CD4-positive, alpha-beta T cell treated with Interleukin-17A for 4 hours (primary cell): ENCODE measurements at places on chromosomes 5 and 9.

DNA sequence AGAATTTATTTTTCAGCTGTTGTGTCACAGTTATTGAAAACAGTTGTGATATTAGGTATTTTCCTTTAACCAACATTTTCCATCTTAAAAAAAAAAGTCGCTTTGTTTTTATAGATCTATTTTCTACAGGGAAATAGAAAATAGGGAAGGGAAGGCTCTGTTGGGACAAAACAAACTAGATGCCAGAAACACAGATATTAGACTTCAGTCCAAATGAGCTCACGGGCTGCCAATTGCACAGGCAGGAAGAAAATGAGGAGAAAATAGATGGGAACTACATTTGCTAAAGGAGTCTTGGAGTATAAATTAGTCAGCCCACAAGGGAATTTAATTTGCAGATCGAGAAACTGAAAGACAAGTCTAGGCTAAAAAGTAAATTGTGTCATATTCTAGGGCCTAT lies 21.4 kb upstream of the ISOC1 start:
- no peak for DNase-seq

DNA sequence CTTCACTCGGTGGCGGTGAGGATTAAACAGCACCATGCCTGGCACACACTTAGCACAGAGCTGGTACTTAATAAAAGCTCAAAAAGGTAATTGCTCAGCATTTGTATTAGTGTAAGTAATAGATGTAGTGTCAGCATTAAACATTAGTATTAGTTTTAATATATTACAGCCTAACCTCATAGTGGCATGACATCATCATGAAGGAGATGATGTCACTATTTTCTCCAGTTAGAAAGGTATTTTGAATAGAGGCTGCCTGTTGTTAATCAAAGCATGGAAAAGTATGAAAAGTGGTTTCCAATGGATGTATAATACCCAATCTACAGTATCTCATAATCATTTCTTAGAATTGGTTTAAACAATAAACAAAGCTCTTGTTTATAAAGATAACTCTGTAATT lies 49.0 kb upstream of the FSTL4 start:
- no peak for DNase-seq

DNA sequence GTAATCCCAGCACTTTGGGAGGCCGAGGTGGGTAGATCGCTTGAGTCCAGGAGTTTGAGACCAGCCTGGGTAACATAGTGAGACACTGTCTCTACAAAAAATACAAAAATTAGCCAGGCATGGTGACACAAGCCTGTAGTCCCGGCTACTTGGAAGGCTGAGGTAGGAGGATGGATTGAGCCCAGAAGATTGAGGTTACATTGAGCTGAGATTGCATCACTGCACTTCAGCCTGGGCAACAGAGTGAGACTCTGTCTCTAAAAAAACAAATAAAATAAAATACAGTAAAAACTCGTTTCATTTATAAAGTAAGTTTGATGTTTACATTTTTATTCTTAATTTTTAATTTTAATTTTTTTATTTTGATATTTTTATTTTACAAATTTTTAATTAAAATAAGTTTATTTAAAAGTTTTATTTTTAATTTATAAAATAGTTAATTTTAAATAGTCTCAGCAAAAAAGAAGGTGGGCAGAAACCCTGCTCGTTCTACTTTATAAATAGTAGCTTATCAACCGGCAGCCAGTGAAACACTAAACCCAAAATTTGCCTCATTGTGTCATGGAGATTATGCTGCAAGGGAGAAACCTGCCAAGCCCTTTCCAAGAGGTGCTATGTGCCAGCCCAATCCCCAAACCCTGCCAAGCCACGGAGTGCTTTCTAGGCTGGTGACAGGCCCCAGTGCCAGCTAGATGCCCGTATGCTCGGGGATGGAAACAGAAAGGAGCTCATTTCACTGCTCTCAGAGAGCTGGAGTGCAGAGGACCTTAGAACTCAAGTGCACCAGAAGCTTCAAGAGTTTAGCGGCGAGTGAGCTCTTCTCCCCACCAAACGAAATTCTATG lies 38.9 kb downstream of the SERINC5 start:
- DNase-seq: no peak

- no peak for DNase-seq
These were observed 407.4 kb downstream of the HCN1 start for GRCh38 chr5:45288746-45289145.

DNA sequence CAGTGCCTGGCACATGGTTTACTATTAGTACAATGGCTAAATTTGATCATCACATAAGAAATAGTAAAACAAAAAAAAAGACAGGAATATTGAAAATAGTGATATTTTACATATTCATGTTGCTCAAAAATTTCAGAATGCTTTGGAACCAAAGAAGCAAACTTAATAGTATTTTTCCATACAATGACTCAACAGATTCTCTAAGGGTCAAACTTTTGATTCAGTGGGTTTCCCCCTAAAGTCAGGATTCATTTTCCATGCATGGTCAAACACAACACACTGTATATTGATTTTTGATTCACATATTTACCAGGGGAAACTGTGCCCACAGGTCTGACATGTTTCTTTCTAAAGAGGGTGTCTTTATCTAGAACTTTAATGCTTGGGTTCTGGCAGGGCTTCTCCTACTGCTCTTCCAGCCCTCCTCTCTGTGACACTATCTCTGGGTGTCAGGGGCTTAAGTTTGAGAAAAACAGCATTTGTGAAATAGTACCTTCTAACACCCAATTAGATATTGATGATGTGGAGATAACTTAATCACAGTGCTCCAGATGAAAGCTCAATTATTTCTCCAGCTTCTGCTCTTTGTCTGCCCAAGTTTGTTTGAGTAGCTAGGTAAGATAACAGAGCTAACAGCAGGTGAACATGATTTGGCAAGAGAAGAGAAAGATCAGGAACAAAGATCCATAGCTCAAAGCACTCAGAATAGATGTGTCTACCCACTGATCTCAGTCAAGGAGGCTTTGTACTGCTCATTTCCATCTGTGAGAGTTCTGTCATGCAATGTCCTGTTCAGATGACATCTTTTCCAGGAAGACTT lies 35.5 kb upstream of the ELL2 start:
- no peak for DNase-seq

DNA sequence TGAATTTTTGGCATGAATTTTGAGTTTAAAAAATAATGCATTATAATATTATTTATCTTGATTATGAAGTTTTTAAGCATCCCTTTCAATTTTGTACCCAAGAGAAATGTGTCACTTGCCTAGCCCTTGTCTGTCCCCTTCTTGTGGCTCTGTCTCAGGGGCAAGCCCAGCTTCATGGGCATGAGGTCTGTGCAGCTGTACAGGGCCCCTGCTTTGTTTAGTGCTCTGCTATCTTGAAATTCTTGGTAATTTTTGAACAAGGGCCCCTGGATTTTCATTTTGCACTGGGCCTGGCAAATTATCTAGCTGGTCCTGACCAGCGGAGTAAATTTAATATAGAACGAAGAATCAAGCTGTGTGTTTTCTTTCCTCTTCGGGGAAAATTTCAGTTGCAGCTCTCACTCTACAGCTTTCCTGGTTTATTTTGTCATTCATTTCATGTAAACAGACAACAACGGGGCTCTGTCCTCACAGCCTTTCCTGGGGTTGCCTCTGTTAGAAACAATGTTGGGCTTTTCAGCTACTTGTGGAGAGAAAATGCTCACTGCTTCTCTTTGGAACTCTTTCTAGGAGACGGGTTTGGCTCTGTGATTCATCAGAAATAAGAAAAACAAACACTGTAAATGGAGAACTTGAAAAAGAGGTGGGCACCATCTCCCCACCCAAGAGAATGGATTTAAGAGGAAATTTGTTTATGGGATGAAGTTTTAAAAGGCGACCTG lies 41.1 kb downstream of the LIX1 start:
- DNase-seq: no peak

- DNase-seq: no peak
These were observed 128.4 kb downstream of the ZSWIM6 start for GRCh38 chr5:61460471-61460870.

- DNase-seq: no peak
These were observed 15.3 kb upstream of the RPL26L1 start for GRCh38 chr5:172943906-172944305.

DNA sequence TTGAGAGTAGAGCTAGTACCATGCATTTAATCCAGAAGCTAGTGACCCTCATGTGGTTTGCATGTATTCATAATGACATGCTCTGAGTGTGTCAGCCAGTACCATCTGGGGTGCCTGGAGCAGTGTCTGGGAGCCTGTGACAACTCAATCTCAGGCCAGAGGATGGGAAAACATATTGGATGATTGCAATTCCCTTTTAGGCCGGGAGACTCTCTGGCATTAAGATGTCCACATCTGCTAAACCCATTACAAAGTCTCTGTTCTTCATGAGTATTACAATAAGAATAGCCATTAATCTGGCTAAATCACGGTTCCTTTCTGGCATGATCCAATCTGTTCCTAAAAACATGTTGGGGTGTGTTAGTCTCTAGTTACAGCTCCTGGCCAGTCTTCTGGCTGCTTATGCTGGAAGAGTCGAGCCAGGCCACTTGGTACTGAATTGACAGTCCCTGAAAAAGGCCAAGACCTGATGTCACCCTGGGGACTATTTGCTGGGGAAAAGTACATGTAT lies 475.7 kb downstream of the ENC1 start:
- DNase-seq: no peak

DNA sequence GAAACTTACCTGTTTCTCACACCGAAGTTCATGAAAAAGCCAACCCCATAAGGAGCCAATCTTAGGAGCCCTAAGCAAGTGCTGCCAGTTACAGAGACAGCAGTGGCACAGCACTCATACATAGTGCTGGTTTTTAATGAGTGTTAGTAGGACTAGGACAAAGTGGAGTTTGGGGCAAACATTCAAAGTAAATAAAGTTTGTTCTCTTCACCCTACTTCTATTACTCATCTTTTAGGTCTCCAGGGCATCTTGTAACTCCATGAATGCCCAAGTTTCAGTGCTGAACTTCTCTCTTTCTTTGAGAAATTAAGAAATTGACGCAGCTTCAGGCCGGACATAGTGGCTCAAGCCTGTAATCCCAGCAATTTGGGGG lies 584.7 kb downstream of the EBF1 start:
- no peak for DNase-seq

- DNase-seq: peak; percentile 62
These were observed 13.2 kb downstream of the ITK start for GRCh38 chr5:157193699-157194424.

- no peak for DNase-seq
These were observed 63.1 kb downstream of the RCL1 start for GRCh38 chr9:4855841-4856240.

DNA sequence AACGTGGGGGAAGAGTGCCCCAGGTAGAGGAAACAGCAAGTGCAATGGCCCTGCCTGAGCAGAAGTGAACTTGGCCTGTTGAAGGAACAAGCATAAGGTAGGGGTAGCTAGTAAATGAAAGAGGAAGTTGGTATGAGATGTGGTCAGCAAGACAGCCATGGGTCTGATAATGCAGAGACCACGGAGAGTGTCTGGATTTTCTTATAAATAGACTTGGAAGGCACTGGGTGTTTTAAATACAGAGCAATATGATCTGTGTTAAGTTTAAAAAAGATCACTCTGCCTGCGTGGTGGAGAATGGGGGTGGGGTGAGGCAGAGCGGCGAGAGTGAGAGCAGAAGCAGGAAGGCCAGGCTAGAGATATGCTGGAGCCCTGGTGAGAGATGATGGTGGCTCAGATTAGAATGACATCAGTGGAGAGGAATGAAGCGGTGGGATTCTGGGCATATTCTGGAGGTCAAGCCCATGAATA lies 4.2 kb downstream of the ADAM19 start:
- peak; percentile 55 for DNase-seq
